ENCODE measurements at places on chromosomes 3 and 15. TPM values are rescaled to one million over a fixed set of nuclear protein-coding genes. Genes with fewer than 3 reads are reported as not detected.

Gene DBR1
- total RNA-seq = 15.3 TPM

Gene MINAR1
- 0.52 TPM for total RNA-seq

DNA sequence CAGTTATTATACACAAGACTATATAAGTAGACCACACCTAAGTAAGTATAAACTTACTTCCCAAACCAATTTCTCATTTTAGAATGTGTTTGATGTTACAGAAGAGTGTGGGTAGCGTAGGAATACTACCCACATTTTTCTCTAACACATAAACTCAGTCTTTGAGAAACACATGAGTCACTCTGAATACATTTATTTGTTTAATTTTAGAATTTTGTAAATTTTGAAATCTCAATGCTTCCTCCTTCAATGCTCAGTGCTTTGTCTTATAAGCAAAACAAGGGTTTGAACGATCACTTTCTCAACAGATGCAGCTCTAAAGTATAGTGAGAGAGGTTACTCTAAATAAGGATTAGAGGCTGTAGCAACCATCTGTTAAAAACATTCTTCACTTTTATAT lies 700.8 kb downstream of the SI start:
- DNase-seq = no peak

Gene COL8A1
- 3.3 TPM for total RNA-seq

DNA sequence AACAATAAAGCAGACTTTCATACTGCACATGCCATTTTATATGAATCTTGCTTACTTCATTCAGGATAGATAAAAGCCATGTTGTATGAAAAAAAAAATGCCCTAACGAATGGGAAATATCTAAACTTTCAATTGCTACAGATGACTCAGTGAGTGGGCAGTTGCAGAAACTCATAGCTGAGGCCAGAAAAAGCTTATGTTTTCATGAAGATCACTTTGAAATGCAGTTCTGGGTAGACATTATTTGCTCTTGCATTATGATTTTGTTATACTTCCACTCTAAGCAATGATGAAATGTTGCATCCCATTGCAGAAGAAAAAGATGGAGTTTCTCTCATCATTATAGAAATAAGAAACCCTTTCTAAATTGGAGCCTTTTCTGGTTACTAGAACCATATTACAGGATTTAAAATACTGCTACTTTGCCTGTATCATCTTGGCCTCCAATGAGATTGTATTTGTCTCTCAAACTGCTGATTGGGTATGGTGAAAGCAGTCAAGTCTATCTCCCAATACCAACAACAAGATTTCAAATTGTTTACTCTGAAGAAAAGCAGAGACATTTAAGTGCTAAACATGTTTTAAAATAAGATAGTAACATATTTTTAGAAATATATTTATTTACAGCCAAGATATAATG lies 17.0 kb downstream of the PEAK1 start:
- DNase-seq = no peak

Gene GRK7
- total RNA-seq = not detected

DNA sequence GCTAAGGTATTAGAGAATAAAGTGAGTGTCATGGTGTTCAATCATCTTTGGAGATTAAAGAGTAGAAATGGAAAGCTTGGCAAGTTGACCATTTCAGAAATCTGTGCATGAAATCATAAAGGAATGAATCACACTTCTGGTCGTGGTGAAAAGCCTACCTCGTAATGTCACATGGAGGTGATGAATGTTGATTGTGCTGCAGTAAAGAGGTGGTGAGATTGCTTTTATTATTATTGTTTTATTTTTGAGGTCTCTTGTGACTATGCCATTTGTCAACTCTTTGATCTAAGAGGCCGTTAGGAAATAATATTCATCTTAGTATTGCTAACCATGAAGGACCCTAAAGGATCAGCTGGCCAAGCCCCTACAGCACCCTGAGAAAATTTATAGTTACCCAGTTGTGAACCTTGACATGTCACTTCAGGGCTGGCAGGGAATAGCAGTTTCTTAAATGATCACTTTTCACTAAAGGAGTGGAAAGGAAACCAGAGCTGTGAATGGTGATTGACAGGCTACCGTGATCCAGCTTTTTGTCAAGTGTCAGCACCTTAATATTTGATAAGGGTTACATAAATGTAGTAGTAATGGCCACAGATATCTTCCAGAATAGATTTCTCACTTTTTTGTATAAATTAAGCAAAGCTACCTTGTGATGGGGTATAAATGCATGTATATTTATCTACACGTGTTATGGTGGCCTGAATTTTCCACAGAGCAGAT lies 203.9 kb downstream of the PTPRG start:
- no peak for DNase-seq

DNA sequence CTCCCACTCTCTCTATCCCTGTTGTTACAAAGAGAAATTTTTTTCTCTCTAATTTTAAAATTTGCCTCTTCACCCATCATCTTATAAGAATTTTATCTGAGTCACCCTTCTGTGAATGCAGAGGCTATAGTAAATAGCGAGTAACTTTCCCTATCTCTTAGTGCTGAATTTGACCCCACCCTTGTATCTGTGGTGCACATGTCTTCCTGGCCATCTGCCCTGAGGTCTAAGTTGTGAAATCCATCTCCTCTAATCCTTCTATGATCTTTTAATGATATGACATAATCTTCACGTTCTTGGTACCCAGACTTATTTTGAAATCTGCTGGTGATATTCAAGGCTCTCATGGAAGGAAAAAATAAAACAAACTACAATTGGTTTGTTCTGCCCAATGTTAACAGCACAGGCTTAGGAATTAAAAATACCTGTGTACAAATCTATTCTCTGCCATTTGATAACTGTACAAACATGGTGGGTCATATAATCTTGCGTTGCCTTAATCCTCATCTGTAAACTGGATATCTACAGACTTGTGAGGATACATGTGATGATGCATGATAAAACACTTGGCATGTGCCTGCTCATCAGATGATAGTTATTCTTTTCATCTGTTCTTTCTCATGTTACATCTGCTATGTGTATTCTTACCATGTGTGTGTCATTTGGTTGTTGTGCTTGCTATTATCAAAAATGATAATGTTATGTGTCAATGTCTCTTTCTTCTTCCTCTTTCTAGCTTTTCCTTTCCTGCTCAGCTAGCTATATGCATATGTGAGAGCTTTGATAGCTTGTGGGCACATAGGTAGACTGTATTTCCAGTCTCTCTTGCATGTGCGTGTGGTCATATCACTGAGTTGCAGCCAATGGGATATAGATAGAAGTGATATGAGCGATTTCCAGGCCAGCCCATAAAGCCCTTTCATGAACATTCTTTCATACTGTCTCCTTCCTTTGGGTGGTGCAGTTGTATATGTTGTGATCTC lies 13.7 kb upstream of the CCR3 start:
- no peak for DNase-seq

DNA sequence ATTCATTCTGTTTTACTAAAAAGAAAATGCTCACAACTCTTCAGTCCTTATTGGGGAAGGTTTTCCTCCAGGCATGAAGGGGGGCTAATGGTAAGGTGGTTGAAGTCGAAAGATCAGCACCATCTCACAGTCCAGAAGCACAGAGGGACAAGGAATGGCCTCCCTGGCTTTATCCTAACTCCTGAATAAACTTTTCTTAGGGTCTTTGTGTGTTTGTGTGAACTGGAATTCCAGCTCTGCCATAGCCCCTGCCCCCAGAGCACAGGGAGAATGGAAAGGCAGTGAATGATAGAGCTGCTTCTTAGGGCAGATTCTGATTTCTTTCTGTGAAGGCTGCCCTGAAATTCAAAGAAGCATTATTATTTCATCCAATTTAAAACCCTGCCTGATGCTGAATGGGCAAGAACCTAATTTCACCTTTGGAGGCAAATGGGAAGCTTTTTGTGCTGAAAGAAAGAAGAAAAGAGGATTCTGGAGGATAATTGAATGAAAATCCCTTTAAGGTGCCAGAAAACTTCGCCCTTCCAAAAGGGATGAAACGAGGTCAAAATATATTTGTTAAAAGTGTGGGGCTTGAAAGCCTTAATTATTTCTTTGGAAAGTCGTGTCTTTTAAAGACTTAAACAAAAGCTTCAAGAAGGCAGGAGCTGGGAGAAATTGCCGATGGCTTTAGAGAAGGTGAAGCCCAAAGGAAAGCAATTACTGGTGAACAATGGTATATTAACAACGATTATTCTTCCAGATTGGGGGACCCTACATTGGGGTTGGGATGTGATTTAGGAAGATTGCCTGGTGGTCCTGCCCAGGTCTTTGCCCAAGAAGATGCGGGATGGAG lies 259.9 kb upstream of the RGMA start:
- no peak for DNase-seq

Gene TFDP2
- total RNA-seq = 61.5 TPM

Data from endodermal cell (in vitro differentiated cells).